Stimulated activated naive B cell treated with anti-CD40 and anti-IgM and Interleukin-4, amounts not matched to agents 10 μg/mL and 1 μg/mL and 100 μg/mL, for 72 hours (primary cell): ENCODE measurements at places on chromosomes 13 and 19.

- no peak for DNase-seq
These were observed 34.9 kb downstream of the HTR2A start for GRCh38 chr13:46861959-46862358.

GRCh38 chr13:36067746-36068381 lies 63.3 kb downstream of the DCLK1 start:
- DNase-seq: no peak

DNA sequence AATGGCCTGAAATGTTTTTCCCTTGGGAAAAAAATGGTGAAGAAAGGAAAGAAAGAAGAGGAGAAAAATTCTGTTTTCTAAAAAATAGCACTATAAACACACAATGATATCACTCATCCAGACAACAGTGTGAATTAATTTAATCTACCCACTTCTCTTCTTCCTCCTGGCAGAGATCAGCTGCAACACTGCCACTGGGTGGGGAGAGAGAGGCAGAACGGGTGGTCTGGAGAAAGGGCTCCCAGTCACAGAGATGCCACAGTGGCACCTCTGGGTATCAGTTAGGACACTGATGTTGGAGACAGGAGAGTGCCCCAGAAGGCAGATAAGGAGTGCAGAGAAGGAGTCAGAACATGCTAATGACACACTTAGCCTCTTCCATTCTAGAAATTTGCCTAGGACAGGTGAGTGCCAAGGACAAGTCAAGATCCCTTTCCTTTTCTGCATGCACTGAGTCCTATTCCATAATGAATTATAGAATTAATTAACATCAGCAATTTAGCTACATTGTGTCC lies 168.6 kb downstream of the SUCLA2 start:
- no peak for DNase-seq

DNA sequence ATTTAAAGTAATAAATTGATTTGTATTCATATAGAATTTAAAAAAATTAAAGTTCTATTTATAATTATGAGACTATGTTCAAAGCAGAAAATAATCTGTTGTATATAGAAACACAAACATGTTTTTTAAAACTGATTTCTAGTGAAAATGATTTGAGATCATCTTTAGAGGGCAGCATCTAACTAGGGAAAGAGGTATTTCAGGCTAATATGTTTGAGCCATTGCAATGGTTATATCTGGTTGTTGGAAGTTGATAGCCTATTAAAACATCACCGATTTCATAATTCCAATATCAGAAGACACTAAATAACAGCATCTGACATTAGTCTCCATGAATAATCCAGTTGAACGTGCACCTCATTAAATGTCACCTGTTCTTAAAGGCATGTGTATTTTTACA lies 79.8 kb upstream of the SLITRK6 start:
- DNase-seq: no peak

- DNase-seq: no peak
These were observed 11.3 kb downstream of the LILRB4 start for GRCh38 chr19:54674021-54674617.

DNA sequence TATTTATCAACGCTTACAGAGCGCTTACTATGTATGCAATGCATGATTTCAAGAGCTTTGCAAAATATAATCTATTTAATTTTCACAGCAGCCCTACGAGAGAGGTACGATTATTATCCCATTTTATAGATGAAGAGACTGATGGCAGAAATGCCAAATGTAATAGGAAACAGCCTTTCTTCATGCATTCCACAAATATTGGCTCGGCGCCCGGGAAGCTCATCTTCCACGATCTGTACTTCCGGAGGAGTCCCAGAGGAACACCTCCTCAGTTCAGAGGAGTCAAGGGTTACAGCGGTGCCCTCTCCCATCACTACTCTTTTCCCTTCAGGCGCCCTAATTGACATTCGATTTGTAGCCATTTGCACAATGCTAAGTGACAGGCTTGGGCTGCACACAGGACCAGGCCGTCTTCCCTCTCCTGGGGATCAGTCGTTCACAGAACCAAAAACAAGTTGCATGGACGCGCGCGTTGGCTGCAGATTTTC lies 1.1 kb upstream of the ARHGAP35 start:
- DNase-seq: no peak

GRCh38 chr13:114055766-114056165 lies 76.7 kb downstream of the RASA3 start:
- DNase-seq: no peak

DNA sequence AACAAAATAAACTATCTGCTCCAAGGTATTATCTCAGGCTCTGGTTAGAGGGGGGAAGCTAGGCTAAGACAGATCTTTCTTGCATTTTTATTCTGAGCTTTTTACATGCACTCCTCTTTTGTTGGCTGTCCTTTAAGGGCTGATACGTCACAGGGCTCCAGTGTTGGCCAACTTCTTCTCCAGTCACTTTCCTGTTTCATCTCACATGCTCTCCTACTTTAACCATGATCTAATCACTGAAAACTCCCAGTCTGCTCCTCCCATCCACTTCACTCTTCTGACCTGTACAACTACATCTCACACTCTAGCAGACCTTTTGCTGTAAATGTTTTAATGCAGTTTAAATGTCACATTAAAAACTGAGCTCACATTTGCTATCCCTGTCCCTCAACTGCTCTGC lies 510.0 kb upstream of the KLF12 start:
- DNase-seq: no peak

DNA sequence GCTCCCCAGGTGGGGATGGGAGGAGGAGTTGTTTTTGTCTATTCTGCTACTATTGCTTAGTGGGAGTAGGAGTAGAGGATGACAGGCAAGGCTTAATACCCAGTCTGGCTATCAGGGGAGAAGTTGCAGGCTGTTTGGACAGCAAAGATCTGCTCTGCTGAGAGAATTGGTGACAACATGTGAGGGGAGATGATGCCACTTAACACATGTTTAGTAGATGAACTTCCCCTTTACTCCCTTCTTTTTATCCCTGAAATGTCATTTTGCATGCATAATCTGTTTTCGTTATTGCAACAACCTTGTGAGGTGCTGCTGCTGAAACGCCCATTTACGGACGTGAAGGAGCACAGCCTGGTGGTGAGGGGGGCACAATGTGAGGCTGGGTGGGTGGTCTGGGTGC lies 3.0 kb upstream of the CYP4F12 start:
- DNase-seq: no peak

GRCh38 chr13:24985107-24985506 lies 110.8 kb upstream of the PABPC3 start:
- no peak for DNase-seq

GRCh38 chr13:24065176-24065575 lies 95.3 kb upstream of the SPATA13 start:
- no peak for DNase-seq

DNA sequence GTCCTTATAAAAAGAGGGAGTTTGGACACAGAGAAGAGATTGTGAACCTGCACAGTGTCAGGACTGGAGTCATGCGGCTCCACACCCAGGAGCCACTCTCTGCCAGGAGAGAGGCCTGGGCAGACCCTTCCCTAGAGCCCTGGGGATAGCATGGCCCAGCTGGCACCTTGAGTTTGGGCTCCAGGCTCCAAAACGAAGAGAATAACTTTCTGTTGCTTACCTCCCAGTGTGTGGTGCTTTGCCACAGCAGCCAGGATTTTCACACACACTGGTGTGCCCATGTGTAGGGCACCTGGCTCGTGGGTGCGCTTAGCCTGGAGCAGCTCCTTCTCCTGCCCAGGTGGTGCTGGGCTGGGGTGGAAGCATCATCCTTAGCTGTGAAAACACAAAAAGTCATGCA lies 344.3 kb downstream of the TEX29 start:
- no peak for DNase-seq

DNA sequence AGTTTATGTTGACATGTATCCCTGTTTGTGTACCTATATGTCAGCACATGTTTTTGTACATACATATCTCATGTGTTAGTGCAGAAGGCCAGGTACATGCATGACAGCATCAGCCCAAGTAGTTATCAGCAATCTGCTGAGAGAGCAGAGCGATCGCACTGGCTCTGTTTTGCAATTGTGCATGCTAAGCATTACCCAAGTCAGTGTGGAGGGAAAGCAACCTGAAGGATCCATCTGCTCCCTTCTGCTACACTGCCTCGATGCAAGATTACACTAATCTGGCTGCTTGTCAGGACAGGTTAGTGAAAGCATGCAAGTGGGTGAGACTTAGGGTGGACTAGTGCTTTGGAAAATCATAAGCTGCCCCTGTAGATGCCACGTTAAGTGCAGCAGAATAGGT lies 211.8 kb downstream of the PCCA start:
- DNase-seq: no peak

DNA sequence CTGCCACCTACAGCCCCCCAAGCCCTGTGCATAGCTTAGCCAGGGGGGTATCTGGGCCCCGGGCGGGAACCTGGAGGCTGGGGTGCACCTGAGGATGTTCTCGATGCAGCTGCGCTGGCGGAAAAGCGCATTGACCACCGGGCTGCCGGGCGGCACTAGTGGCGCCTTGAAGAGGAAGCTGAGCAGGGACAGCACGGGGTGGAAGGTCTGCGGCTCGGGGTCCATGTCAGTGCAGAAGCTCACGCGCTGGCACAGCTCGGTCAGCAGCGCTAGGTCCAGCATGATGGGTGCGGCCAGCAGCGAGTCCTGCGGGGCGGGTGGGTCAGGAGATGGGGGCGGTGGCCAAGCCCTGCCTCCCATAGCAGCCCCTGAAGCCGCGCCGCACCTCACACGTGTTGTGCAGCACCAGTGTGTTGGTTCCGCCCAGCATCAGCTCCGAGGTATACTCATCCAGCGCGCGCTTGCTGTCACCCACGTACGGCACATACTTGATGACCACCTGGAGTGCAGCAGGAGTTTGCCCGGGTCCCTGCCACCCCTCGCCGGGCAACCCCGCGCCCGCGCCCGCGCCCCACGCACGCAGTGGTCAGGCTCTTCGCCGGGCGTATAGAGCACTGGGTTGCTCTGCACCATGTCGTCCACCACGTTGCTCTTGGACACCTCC lies 2.6 kb downstream of the ISYNA1 start:
- no peak for DNase-seq

- DNase-seq: no peak
These were observed 51.9 kb downstream of the GGACT start for GRCh38 chr13:100536643-100537180.

- DNase-seq: no peak
These were observed 154.8 kb downstream of the ABCC4 start for GRCh38 chr13:95146486-95146885.

- DNase-seq: no peak
These were observed 46.9 kb upstream of the UQCRFS1 start for GRCh38 chr19:29259867-29260281.

- no peak for DNase-seq
These were observed 4.2 kb upstream of the OR7G3 start for GRCh38 chr19:9130965-9131364.

DNA sequence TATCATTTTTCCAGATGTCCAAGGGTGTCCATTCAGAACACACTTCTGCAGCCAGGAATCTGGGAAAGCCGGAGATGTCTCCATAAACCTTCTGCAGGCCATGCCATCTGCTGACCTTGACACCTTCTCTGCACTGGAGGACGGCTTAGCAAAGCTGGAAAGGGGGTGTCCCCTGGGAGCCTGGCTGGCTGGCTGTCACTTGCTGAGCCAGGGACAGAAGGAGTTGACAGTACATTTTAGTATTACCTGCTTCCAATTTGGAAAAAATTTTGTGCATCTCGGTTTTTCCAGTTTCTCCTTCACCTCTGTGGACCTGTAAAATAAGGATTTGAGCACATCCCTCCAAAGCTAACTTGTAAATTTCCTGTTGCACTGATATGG lies 8.1 kb upstream of the CHST8 start:
- DNase-seq: no peak

DNA sequence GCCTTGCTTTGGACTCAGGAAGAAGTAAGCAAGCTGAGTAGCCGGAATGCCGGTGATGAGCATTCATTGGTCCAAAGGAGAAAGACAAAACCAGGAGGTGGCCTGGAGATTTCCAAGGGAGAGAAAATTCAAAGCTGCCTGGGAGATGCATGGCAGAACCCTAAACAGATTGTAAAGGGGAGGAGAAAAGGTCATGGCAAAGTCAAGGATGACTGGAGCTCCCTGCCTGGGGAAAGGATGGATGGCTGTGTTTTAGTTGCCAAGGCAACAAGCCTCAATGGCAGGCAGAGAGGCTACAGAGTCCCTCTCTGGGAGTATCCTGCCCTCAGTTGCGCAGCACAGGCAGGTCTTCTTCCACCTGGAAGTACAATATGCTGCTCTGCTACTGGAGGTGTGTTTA lies 134.0 kb downstream of the ENOX1 start:
- no peak for DNase-seq

GRCh38 chr13:56247692-56248091 lies 893.0 kb upstream of the PRR20A start:
- no peak for DNase-seq

DNA sequence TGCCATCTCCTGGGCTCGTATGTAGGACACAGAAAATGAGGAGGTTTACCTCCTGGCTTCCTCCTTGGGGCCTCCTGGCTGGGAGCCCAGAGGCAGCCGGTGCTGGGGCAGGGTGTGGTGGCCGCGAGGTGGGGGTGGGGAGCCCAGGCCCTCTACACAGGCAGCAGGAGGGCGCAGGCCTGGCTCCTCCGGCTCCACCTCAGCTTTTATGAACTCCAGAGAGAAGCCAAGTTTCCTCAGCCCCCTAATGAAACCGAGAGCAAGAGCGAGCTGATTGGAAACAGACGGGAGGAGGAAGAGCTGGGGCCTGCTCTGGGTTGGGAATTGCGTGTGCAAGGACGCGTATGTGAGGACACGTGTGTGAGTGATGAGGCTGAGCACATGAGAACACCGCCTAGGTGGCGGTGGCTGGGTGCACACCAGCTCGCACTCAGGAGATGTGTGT lies 23.1 kb downstream of the LYL1 start:
- no peak for DNase-seq

DNA sequence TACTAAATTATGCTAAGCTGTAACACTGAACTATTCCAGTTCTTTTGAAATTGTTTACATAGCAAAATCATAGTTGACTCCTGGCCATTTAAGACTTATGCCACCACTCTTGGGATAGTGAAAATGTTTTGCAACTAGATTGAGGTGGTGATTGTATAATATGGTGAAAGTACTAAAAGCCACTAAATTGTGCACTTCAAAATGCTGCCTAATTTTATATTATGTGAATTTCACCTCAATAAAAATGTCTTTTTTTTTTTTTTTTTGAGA lies 5.0 kb upstream of the SAE1 start:
- no peak for DNase-seq

GRCh38 chr13:49125964-49126524 lies 94.1 kb upstream of the MLNR start:
- no peak for DNase-seq

DNA sequence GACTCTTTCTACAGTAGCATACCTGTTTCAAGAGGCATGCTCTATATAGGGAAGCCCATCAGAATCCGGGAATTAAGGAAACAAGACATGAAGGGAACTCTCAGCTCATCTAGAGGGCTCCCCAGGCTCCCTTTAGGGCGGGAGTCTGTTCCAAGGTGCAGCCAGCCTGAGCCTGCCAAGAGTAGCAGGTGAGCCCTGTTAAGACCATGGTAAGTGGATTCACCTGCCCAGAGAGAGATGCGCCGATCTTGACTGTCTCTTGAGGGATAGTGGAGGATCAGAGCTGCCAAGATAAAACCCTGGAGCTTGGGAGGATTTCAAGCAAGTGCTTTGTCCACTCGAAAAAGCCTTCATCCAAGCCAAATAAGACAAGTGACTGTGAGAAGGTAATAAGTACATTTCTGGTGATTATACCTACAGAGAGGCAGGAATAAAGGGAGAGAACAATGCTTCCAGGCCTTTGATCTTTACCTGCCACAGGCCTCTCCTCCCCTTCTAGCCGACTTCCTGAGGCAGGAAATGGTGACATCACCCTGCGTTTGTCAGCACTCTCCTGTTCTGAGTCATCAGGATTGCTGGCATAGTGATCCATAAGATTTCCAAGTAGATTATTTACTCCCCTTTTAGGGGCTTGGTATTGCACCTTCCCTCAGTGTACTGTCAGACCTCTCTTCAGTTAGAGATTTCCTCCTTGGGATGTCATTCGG lies 31.5 kb downstream of the KLF5 start:
- no peak for DNase-seq
